NCI-H1930 (cell line): ENCODE measurements at places on chromosomes 1 and 21.

- DNase-seq: no peak
Observed at GRCh38 chr1:226653311-226653921, 85.7 kb downstream of the ITPKB start.

- DNase-seq: no peak
Observed at GRCh38 chr21:39685991-39686390, 59.0 kb upstream of the IGSF5 start.

DNA sequence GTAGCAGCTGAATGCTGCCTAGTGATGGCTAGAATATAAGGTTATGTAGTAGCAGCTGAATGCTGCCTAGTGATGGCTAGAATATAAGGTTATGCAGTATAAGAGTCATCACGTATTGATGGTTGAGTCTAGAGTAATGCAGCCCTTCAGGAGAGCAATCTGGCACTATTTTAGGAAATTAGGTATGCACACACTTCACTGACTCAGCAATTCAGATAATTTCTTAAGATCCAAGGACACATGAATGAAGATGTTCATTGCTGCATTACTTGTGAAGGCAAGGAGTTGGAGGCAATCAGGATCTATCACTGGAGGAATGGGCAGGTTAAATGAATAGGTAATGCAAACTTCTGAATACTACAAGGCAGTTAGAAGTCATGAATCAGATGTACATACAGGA lies 13.6 kb downstream of the LTN1 start:
- no peak for DNase-seq

GRCh38 chr1:112466078-112466660 lies 42.6 kb upstream of the WNT2B start:
- peak; percentile 79 for DNase-seq

DNA sequence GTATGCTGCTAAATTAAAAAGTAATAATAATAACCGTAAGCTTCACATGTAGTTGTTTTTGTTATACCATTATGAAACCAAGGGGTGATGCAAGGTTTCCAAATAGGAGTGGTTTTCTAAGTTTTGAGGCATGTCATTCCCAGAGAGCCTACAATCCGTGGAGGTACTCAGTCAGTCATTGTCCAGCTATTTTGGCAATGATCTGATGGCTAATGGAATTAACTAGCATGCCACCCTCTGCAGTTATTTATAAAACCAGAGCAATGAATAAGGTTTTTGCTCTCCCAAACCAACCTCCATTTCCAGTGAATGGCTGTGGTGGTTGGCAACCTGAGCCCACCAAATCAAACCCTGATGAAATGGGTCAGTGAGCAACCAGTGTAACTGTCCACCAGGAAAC lies 106.4 kb downstream of the TBX15 start:
- no peak for DNase-seq

DNA sequence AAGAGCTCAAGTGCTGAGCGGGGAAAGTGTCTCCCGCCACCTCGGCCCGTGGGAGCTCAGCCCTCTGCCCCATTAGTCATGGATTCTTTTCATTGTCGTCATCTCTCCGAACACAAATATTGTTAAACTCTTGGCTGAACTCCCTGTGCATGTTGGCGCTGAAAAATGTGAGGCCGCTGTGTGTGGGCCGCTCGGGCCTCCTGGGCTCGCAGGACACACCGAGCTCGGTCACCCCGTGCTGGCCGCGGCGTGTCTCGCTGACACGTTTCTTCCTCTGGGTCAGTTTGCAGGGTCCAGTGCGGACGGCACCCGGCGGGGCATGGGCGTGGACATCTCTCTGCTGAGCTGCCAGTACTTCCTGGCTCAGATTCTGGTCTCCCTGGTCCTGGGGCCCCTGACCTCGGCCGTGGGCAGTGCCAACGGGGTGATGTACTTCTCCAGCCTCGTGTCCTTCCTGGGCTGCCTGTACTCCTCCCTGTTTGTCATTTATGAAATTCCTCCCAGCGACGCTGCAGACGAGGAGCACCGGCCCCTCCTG lies 25.6 kb downstream of the SLC45A1 start:
- no peak for DNase-seq

- DNase-seq: no peak
Observed at GRCh38 chr1:6234502-6235295, 1.1 kb downstream of the ICMT start.

DNA sequence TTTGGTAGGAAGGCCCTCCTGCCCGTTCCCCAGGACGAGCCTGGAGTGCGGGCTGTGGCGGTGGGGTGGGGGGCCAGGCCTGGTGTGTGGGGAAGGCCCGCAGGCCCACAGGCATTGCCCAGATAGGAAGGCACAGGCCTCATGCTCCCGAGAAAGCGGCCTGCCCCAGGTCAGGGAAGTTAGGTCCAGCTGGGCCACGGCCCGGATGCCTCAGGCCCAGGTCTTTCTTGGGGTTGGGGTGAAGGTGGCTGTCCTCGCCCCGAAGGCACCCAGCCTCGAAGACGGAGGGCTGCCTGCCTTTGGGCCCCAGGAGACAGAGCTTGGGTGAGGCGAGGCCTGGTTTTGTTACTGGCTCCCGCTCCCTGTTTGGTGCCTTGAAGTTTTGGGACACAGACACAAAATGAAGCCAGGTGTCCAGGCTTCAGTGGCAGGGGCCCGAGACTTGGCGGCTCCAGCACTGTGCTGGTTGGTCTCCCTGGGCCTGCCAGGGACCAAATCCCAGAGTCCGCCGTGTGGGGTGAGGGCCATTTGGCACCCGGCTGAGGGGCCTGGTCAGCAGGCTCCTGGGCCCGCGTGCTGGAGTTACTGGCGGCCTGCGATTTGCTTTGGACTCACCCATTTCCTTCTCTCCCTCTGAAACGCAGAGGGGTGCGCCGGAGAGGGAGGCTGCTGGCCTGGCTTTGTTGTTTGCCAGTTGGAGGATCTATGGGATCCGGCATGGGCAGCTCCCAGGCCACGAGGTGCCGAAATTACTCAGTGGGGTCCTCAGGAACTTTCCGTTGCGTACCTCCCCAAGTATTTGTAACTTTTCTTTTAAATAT lies 2.0 kb downstream of the SKI start:
- no peak for DNase-seq

GRCh38 chr1:65791801-65792668 lies 660 bp upstream of the PDE4B start:
- no peak for DNase-seq

- DNase-seq: no peak
Observed at GRCh38 chr1:157969697-157970485, 23.6 kb upstream of the KIRREL1 start.

DNA sequence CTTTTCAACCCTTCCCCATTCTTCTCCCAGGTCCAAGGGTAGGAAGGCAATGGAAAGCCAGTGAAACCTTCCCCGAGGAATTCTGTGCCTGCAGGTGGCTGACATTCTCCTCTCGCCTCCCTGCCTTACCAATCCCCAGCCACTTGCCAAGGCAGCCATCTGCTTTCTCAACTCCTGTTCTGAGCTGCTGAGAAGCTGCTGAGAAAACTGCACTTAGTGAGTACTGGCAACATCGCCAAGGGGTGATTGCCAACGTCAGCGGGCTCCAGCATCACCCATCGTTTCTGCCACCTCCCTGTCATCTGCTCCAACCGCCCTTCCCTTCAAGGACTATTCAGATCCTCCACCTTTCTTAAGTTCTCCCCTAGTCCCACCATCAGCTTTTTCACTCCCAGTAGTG lies 106.0 kb downstream of the PTPRU start:
- DNase-seq: no peak

DNA sequence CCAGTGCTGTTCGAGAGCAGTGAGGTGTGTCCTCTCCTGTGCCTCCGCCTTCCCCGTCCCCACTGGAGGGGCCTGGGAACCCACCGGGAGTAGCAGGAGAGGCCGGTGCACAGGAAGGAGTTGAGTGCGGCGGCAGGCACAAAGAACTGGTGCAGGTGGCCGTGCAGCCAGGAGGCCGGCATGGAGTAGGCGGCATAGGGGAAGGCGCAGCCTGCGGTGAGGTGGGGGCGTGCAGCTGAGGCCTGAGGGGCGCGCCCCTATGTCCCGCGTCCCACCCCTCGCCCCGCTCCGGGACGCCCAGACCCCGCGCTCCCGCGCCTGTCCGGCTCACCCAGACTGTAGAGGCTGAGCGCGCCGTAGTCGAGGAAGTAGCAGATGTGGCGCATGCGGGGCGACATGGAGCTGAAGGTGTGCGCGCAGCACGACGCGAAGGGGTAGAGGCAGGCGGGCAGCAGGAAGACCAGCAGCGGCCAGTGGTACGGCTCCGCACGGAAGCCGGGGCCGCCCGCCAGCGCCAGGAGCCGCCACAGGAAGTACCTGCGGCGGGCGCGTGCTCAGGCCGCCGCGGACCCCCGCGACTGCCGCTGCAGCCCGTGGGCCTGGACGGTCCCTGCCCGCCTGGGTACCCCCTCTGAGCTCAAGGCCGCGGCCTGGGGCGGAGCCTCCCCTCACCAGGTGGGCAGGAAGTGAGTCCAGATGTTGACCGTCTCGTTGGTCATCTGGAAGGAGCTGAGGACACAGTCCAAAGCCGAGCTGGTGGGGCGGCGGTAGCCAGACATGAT lies 2.2 kb downstream of the PAQR6 start:
- peak; percentile 11 for DNase-seq

DNA sequence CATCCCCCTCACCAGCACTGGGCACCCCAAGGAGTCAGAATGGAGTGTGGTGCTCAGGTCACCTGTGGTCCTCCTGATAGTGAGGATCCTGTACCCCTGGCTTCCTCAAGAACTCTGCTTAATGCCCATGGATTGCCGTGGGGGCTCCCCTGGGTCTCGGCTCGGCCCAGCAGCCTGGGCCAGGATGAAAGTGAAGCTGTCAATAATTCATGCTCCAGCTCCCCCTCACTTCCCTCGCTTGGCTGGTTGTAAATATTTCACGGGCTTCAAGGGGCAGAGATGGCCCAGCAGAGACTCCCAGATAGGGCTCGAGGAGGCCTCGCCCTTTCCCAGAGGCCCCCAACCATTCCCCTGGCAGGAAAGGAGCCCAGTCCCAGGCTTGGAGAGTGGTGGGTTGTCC lies 42.6 kb upstream of the KCNA10 start:
- DNase-seq: no peak

DNA sequence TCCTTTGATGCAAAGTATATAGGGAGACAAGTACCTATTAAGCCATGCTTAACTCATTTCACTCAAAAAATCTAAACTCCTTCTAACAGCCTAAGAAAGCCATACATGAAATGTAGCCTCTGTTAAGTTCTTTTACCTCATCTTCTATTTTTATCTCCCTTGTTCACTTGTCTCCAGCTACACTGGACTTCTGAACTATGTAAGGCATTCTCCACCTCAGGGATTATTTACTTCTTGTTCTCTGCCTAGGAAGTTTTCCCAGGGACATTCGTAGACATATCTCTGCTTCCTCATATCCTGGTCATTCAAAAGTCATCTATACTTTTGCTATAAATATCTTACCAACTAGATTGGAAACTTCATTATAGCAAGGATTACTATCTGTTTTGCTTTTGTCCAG lies 96.9 kb downstream of the COP1 start:
- DNase-seq: no peak

DNA sequence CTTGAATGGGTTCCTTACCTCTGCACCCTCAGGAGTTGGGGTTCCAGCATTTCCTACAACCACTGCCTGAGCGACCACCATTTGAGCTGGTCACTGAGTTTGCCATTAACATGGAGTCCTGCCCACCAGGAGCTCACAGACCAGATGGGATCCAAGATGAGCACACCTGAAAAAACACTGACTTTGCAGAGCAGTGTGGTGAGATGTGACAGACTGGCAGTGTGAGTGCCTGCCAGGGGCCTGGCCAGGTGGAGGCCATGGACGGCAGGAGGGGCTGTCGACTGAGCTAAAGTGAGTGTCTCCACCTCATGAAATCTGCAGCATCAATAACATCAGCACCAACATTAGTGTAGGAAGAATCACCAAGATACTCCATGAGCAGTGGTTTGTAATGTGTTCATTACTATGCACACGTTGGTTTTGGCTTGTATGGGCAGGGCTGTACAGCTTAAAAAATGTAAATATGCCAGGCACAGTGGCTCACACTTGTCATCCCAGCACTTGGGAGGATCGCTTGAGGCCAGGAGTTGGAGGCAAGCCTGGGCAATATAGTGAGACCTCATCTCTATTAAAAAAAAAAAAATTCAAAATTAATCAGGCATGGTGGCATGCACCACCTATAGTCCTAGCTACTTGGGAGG lies 12.2 kb upstream of the MIXL1 start:
- DNase-seq: no peak

GRCh38 chr21:28775071-28775470 lies 217.6 kb downstream of the LTN1 start:
- DNase-seq: no peak

DNA sequence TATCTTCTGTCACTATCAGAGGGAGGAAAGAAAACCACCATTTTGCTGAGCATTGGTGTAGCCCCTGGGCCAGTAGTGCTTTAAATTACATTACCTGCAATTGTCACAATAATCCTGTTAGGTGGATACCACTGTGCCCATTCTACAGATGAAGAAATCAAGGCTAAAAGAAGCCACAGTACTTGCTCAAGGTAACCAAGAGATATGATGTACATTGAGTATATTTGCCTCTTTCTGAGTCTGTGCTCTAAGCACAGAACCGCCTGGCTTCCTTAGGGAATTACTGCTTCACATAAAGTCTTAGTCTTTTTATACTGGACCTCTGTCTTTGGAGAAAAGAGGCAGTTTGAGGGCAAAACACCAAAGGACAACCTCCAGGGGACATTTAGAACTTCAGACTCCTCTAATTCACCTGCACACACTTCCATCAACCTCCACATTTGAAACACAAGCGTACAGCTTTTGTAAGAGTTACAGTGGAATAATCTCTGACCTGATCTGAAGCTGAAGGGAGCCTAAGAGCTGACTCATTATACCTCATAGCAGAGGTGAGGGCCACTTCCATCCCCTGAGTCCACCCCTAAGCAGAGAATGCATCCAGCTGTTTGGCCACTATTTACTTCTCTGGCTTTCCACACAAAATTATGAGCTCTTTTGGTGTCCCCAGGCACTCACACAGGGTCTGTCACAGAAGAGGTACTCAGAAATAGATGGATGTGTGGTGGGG lies 61.8 kb downstream of the PLPP3 start:
- DNase-seq: no peak

GRCh38 chr1:56881417-56881816 lies 26.8 kb downstream of the C8A start:
- DNase-seq: no peak

DNA sequence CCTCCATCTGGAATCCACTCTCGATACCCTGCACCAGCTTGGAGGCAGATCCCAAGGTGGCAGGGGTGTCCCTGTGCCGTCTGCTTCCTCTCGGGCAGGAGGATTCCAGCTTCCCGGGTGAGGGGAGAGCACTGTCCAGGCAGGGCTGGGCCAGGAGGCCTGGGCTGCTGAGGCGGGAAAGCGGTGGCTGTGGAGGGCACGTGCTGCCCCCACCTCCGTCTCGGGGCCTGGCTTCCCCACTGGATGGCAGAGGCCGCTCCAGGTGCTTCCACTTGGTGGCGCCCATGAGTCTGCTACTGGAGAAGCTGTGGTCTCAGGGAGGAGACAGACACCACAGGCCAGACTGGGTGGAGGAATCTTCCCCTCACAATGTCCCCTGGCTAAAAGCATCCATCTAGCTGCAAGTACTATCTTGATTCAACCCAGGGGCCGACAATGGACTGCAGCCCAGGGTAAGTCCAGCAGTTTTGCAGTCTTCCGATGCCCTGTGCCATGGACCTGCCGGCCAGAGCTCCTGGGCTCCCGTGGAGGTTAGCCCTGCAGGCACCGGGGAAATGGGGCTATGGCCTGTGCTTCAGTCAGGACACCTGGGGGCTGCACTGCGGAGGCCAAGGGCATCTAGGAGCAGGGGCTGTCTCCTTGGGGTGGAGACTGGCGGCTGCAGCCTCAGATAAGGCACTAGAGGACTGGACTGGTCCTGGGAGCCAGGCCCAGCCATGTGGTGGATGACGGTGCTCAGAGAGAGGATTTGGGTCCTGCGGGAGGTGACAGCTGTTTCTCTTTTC lies 41.3 kb upstream of the EIF4G3 start:
- no peak for DNase-seq

GRCh38 chr21:8989721-8990325 lies 1531.6 kb upstream of the TPTE start:
- peak; percentile 68 for DNase-seq
